ENCODE measurements at places on chromosomes 6 and 20.

DNA sequence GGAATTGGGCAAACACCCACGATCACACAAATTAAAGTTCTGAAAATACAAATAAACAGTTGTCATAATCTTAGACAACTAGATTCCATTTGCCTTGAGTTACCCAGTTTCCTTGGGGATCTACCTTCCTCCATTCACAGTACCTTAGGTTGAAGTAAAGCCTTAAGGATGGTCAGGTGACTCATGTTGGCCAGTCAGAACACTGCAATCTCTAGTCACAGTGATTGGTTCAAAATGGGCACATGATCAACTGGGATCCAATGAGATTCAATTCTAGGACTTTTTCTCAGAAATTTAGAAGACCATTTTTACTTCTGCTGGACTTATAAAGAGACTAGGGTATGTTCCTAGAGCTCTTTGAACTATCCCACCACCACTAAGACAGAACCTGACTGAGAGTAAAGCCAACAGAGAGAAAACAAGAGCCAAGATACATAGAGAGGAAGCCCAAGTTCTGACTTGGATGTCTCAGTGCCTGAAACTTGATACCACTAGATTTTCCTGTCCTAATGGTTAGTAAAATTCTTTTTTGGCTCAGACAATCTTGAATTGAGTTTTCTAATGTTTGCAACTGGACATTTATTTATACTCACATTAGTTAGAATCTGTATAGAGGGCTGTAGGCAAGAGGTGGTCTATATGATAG is 8.6 kb upstream of the CLIC5 start:
- no peak for DNase-seq

GRCh38 chr6:160766989-160767646 is 65.1 kb downstream of the PLG start:
- DNase-seq = peak; percentile 24

DNA sequence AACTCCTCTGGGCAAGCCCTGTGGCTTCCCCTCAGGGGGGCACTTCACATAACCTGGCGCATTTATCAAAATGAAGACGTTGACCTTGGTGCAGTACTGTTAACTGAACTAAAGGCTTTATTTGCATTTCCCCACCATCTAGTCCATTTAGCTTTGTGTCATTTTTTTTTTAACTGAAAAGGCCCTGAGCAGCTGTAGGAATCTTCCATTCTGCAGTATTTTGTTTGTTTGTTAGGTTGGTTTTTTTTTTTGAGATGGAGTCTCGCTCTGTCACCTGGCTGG is 10.7 kb downstream of the TMEM181 start:
- no peak for DNase-seq

DNA sequence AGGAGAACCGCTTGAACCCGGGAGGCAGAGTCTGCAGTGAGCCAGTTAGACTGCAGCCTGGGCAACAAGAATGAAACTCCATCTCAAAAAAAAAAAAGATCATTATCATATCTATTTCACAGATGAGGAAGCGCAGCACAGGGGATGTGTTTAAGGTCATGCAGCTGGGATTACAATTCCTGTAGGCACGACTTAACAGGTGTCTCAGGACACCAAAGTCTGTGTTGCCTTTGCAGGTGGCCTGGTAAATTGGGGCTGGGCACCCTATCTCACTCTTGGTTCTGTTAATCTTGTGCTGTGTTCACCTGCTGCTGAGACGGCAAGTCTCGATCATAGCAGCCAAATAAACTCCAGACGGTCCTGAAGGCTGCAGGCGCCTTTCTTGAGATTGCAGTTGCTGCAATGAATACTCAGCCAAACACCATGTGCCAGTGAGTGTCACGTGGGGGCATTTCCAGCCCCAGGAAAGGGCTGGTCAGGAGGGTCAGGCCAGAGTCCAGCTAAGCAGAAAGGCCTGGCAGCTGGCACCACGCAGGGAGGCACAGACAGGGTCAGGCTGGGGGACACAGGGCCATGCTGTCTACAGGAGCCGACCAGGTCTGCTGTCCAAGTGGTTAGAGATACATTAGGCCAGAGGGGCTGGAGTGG is 55.8 kb downstream of the FGD2 start:
- no peak for DNase-seq

- no peak for DNase-seq
Observed at GRCh38 chr6:8499540-8499939, 64.2 kb upstream of the SLC35B3 start.
